ENCODE measurements at places on chromosomes 1 and 21. TPM values are rescaled to one million over a fixed set of nuclear protein-coding genes. Genes with fewer than 3 reads are reported as not detected.

DNA sequence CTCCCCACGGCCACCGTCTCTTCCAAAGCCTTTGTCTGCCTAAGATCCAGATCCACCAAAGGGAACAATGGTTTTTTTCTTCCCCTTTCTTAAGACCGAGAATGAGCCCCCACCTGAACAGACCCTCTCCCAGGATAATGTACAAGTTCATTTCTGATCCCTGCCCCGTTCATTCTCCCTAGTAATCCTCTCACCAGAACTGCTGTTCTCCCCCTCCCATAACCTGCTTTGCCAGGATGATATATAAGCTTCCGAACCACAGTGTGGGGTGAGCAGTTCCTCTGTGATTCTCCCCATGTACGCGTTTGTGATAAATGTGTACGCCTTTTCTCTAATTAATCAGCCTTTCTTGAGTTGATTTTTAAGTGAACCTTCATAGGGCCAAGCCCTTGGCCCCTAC is 4.9 kb downstream of the RD3 start:
- DNase-seq: no peak

DNA sequence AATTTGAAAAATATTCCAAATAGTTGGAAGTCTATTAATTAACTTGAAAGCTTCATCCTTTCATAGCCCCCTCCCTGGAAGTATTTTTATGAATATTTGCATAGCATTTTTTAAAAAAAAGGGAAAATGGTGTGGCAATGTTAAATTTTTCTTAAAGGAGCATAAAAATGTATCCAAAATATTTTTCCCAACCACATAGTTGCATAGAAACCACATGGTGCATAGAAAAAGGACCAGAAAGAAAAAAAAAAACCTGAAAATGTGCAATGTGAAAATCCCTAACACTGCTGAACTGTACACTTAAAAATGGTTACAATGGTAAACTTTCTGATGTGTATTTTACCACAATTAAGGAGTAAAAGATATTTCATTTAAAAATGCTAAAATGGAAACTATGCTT is 8.0 kb downstream of the C1orf167 start:
- no peak for DNase-seq

GRCh38 chr1:42484382-42484781 is 21.3 kb downstream of the CCDC30 start:
- DNase-seq: peak; percentile 97

GRCh38 chr1:186304982-186305949 is 69.8 kb downstream of the TPR start:
- no peak for DNase-seq

GRCh38 chr1:159881622-159882526 is 18.1 kb downstream of the CFAP45 start:
- DNase-seq: peak; percentile 100

DNA sequence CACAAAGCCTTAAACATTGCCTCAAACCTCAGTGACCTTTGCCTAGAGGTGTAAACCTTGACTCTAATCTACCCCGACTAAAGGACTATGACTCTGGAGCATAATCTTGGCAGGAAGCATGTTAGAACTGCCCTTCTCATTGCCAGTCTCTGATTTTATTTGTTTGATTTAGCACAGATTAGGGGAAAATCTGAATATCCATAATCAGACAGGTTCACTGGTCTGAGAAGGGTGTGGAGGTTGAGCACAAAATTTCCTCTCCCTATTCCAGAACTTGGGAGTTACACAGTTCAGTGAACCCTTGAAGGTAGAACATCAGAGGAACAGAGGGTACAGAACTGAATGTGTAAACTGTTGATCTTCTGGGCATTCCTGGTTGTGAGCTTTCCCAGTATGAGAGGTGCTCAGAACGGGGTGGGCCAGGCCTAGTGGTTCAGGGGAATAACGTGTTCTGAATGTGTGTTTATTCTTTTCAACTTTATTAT is 8.3 kb upstream of the PSMB4 start:
- DNase-seq: no peak

DNA sequence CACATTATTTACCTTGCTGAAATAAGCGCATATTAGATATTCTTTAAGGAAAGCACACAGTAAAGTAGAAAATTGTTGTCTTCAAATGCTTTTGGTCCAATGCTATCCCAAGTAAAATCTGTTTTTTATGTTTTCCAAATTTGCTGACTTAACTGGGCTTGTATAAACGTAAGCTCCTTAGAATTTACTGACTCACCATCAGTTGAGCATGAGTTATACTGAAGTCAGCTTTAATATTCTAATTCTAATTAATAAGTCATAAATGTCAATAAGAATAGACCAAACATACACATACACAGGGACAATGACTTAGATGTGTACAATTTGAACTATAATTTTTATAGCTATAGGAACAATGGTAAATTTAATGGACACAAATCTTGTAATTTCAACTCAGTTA is 319.2 kb downstream of the TPR start:
- DNase-seq: no peak

Gene CLK2
- total RNA-seq: 31.5 TPM

DNA sequence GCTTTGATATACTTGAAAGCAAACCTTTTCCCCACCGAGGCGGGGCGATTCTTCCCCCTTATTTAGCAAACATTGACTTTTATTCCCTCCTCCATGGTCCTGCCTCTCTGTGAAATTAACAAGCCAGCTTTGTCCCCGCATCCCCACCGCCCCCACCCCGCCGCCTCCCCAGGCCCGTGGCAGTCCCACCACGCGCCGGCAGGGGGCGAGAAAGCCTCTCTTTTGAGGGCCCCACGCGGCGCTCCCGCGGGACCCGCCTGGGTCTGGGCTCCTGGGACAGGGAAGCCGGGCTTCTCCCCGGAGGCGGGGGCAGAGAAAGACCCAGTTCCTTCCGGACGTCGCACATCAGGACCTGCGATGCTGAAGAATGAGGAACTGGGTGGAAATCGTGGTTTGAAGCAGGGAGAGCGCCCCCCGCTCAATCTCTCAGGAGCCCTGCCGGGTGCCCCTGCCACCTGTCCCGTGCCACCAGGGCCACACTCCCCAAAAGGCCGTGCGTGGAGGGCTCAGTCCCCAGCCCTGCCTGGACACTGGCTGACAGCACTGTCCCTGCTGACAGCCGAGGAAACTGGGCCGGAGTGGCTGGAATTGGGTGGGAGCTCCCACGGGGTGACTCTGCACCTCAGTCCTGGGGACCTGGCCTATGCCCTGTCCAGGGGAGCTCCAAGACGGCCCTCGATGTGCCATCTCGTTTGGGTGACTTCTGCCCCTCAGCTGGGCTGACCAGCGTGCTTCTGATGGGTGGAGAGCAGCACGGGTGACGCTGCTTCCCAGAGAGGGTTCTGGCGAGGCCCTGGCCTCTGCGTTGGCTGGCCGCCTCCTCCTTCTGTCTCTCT is 8.6 kb upstream of the ACTRT2 start:
- DNase-seq: no peak

Gene PIK3C2B
- total RNA-seq: 3.0 TPM

DNA sequence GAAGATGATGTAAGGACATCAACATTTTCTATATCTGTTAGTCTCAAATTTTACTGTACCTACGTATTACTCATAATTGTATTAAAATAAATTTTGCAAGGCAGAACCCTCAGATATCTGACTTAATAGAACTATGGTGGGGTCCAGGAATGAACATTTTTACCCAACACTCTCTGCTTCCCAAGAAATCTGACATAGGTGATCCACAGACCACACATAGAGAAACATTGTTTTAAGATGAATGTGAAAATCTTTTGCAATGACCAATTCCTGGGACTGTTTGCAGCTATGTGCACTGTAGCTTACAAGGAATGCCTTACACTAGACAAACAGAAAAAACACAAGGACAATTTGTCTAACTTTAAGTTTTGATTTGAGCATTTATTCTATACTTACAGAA is 645.6 kb upstream of the ADGRL2 start:
- DNase-seq: no peak

- peak; percentile 55 for DNase-seq
Observed at GRCh38 chr21:42474043-42474831, 21.8 kb downstream of the RSPH1 start.

GRCh38 chr1:46333300-46334029 is 7.1 kb upstream of the NSUN4 start:
- no peak for DNase-seq

DNA sequence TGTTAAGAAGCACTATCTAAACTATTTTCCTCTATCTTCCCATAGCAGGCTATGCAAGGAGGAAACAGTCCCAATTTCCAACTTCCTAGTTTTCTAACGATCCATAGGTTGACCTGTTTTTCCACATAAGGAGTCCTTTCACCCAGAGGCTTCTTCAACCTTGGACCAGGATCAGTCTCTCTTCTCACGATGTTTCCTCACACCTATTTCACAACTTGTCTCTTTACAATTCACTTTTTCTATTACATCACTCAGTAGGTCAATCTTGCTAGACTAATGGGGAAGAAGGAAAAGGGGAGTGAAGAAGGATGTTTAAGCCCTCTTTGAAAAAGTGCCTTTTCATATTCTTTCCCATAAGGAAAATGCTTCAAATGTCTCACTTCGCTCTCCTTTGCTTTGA is 15.9 kb downstream of the PALMD start:
- DNase-seq: no peak

DNA sequence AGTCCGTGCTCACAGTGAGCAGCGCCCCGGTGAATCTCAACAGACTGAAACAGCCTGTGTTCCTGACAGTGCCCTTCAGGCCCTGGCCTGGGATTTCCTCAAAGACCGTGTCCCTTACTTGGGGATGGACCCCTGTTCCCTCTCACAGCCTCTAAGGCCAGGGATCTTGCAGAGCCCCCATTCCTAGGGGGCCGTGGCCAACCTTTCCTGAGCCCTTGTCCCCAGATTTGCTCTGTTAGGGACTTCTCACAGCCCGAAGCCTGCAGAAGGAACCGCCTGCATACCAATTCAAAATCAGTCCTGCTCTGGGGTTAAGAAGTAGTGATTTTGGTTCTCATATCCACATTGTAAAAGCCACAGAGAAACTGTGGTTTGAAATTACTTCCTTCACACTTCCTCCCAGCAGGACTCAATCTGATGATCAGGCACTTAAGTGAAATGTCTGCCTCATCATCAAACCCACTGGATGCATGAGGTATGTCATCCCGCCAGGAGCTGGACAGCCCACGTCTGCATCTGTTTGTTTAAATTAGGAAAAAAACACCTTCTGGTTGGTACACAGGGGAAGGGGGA is 14.9 kb downstream of the ABCA4 start:
- no peak for DNase-seq

Gene NR0B2
- not detected for total RNA-seq

DNA sequence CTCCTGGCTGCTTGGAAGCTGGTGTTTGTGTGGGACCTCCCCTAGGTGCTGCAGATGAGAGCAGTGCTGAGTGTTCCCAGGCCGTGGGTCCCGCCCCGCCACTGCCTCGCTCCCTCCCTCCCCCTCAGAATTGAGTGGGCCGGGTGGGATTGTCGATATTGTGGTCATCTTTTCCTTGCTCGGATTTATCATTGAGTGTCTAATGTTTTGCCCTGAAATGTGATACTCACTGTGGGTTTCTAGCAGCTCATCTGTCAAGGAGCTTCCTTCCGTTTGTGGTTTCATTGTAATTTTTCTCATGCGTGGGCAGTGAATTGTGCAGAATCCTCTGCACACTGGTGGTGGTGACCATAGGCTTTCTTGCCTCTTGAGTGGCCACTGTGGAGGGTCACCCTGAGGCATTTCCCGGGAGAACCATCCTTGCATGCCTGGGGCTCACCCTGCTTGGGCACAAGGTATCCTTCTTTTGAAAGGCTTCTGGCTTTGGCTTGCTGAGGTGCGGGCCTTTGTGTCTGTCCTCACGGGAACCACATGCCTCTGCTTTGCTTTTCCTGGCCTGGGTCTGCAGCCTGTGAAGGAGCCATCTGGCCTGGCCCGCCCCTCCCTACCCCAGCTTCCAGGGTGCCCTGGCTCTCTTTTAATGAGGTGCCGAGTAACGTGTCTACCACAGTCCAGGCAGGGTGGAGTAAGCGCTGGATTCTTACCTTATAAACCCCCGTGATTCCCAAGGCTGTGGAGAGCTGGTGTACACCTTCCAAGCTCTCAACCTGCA is 25.6 kb downstream of the SLX9 start:
- no peak for DNase-seq

DNA sequence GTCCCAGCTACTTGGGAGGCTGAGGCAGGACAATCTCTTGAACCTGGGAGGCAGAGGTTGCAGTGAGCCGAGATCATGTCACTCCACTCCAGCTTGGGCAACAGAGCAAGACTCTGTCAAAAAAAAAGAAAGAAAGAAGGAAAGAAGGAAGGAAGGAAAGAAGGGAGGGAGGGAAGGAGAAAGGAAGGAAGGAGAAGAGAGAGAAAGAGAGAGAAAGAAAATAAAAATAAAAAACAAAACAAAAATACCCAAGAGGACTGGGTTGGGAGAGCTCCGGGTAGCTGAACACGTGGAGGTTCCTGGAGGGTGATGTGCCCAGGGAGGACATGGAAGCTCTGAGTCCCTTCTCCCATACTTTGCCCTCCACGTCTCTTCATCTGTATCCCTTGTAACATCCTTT is 45.7 kb upstream of the CITED4 start:
- no peak for DNase-seq

Gene BACE2
- total RNA-seq: 87.7 TPM

Gene AMY2B
- total RNA-seq: 2.6 TPM

DNA sequence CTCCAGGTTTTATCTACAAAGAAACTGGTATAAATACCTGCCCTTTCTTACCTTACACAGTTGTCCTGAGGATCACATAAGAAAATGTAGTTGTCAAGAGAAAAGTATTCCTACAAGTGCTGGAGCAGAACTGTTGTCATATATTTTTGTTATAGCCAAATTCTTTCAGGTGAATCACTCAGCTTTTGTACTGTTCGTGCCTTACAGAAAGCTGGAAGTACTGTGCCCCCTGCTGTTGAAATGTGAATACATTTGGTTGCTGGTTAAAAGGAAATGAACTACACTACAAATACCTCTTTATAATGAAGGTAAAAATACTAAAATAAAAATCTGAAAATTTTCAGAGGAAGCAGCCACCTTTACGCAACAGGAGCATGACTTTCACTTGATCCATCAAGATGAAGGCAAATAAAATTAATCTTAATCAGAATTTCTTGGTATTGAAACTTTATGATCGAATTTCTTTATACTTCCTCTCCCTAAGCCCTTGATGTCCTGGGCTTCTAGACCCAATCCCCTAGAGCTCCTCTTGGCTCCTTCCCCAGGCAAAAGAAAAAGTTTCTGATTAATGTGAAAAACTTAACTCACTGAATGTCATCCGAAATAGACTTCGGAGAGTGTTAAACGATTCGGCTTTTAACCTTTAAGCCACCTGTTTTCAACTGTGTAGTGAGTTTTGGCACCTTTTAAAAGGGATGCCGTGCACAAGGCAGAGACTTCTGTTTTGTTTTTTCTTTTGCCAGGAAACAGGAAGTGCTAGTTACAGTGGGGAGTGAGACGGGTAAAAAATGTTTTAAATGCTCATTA is 12.5 kb downstream of the CHML start:
- DNase-seq: no peak

DNA sequence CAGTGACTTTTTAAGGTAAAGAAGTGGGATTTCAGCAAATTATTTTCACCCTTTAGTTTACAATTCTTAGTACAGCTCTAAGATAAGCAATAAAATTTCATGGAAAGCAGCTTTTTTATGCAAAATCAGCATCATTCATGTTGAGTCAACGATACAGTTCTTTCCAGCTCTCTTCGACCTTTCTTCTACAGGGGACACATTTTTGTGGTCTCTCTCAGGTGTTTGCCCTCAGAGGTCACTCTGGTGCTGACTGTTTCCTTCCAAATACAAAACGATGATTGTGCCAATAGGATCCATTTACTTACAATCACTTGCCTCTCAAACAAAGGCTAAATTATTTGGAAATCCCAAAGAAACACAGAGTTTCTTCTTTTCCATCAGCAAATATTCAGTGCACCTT is 51.0 kb downstream of the PSMG1 start:
- no peak for DNase-seq

GRCh38 chr1:21906173-21907078 is 30.7 kb downstream of the HSPG2 start:
- no peak for DNase-seq

- no peak for DNase-seq
Observed at GRCh38 chr21:42289926-42290325, 25.3 kb downstream of the TFF3 start.

Gene CD101
- 0.44 TPM for total RNA-seq

All from foreskin keratinocyte (primary cell).